Activated CD4-positive, alpha-beta T cell treated with anti-CD3 and anti-CD28 coated beads for 36 hours (primary cell): ENCODE measurements at places on chromosomes 7 and 10. TPM values are rescaled to one million over a fixed set of nuclear protein-coding genes. Genes with fewer than 3 reads are reported as not detected.

CALHM3 gene
- not detected for total RNA-seq

RBM20 gene
- 0.05 TPM for total RNA-seq

CYP26C1 gene
- total RNA-seq: 0.05 TPM

GDF10 gene
- 0.30 TPM for total RNA-seq

FAM25C gene
- not detected for total RNA-seq

OR2A1 gene
- not detected for total RNA-seq

WNT8B gene
- total RNA-seq: 0.43 TPM

TDRD1 gene
- total RNA-seq: 0.21 TPM

HOXA2 gene
- not detected for total RNA-seq

SLC16A12 gene
- not detected for total RNA-seq

TMEM270 gene
- not detected for total RNA-seq

PRPS1L1 gene
- total RNA-seq: not detected

GNGT1 gene
- not detected for total RNA-seq

UTF1 gene
- total RNA-seq: not detected

AKR1C8 gene
- not detected for total RNA-seq

LBX1 gene
- total RNA-seq: not detected

- DNase-seq: no peak
Observed at GRCh38 chr7:86212976-86213375, 430.7 kb upstream of the GRM3 start.

DNA sequence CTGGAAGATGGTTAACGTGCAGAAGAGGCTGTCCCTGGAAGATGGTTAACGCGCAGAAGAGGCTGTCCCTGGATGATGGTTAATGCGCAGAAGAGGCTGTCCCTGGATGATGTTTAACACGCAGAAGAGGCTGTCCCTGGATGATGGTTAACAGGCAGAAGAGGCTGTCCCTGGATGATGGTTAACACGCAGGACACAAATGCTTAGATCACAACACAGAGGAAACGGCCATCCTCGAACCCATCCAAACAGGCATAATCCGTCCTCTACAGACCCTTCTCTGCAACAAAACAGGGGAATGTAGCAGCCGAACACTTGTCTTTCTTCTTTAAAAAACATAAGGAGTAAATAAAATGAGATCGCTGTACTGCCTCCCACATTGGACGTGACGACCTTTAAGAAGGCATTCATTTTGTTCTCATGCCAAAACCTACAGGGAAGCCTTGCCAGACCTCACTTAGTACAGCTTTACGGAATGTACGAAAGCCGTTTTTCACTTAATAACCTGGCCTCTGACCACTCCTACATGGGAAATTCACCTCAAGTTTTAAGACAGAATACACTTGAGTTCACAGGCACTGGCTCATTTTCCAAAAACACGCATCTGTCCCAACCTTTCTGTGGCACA lies 245.2 kb downstream of the ZMYND11 start:
- no peak for DNase-seq

DNA sequence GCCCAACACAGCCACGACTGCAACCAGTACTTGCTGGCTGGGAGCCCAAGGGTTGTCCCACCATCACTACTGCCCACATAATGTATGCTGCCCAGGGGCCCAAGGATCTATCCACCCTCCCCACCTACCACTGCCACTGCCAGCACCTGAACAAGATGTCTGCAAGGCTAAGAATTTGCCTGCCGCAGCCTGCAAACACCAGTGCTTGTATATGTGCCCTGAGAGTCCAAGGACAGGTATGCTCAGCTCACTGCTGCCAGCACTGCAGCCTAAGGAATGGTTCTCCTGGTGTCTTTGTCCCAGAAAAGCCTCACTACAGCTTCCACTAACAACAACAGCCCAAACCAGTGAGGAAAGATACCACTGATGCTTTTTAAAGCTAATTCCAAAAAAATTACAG lies 1174.0 kb downstream of the SORCS1 start:
- DNase-seq: no peak

GRCh38 chr7:214410-215212 lies 22.2 kb downstream of the FAM20C start:
- no peak for DNase-seq

- DNase-seq: no peak
Observed at GRCh38 chr7:44093102-44093641, 10.8 kb upstream of the POLM start.

DNA sequence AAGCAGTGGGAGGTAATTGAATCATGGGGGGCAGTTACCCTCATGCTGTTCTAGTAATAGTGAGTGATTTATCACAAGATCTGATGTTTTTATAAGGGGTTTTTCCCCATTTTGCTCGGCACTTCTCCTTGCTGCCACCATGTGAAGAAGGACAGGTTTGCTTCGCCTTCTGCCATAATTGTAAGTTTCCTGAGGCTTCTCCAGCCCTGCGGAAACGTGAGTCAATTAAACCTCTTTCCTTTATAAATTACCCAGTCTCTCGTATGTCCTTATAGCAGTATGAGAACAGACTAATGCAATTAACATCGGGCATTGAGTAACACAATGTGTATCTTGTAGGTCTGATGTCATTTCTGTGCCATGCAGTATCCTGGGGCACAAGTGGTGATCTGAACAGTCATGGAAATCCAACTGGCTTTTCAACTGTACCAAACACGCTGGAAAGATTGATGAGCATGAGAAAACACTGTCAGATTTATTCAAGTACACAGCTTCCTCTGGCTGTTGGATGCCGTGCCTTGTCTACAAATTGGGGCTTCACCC lies 208.6 kb upstream of the KIAA1217 start:
- no peak for DNase-seq

DNA sequence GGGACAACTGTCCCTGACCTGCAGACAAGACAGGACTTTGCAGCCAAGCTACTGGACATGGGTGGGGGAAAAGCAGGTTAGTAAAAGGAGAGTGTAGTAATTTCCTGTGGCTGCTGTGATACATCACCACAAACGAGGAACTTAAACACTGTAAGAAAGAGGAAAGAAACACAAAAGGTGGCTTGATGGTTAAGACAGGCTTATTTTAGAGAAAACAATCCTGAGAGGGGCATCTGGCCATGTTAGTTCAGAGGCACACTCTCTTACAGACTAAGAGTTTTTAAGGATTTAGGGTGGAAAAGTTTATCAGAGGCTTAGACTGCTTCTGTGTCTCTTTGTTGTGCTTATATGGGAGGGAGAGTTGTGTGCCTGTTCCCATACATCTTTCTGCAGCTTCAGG lies 667.0 kb downstream of the TYW1 start:
- DNase-seq: no peak

- no peak for DNase-seq
Observed at GRCh38 chr7:38512704-38513103, 118.5 kb downstream of the AMPH start.

GRCh38 chr7:142412551-142413193 lies 154.8 kb upstream of the PRSS58 start:
- peak; percentile 67 for DNase-seq

GRCh38 chr7:46226860-46227259 lies 305.8 kb upstream of the IGFBP3 start:
- no peak for DNase-seq

DNA sequence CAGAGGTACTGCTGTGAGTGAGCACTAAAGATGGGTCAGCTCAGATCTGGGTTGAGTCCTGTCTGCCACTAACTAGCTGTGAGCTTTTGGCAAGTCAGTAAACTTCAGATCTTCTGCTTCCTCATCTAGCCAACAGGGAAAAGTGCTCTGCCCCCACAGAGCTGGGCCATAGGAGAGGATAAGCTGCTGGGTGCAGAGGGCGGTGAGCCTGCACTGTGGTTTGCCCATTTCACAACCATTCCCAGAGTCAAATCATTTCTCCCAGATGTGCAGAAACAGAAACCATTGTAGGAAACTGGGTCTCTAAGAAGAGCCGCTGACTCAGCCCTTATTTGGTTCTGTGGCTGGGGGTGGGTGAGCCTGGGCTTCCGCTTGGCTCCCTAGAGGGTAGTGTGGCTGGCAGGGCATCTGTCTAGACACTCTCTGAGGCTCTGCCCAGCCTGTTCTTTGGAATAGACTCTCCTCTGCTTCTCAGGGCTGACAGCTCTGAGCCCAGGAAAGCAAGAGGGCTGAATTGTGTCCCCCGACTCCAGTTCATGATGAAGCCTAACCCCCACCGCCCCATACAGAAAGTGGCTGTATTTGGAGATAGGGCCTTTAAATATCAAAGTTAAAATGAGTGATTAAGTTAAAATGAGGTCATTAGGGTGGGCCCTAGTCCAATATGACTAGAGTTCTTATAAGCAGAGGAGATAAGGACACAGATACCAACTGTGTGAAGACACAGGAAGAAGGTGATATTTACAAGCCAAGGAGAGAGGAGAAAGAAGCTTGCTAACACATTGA lies 29.5 kb upstream of the ARHGAP22 start:
- peak; percentile 62 for DNase-seq

- DNase-seq: no peak
Observed at GRCh38 chr7:17497136-17497535, 198.7 kb downstream of the AHR start.

DNA sequence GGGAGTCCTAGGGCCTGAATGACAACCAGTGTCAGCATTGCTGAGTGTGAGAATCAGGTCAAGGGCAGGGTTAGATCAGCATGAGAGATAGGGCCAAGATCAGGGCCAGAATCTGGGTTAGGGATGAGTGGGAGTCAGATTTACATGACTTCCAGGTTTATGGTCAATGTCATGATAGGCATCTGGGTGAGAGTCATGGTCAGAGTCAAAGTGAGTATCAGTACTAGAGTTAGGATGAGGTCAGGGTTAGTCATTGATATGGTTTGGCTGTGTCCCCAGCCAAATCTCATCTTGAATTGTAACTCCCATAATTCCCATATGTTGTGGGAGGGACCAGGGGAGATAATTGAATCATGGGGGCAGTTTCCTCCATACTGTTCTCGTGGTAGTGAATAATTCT lies 12.3 kb downstream of the MRPS24 start:
- DNase-seq: no peak

DNA sequence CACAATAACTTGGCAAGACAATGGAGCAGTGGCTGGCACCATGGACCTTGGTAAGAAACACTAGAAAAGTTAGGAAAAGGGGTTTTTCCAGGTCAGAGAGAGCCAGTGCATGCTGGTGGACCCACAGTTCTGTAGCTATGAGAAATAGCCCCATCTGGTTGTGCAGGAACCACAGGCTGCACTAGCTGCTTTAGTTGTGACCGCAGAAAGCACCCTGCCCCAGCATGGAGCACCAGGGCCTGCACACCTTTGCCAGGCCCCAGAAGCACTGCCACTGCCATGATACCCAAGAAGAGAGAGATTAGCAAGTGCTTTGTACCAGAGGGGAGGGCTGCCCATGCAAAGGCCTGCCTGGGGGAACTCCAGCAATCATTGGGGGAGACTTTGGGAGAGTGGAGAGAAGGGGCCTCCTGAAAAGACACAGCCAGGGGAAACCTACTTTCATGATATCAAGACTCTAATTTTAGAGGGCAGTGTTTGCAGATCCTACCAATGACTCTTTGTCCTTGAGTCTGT lies 256.1 kb upstream of the C7orf33 start:
- no peak for DNase-seq

- peak; percentile 53 for DNase-seq
Observed at GRCh38 chr10:22475651-22476600, 130.6 kb downstream of the SPAG6 start.

GRCh38 chr7:5567790-5568189 lies 144.2 kb upstream of the TNRC18 start:
- no peak for DNase-seq

- no peak for DNase-seq
Observed at GRCh38 chr7:22094413-22095342, 149.0 kb upstream of the CDCA7L start.

GRCh38 chr10:71454347-71454746 lies 57.6 kb downstream of the CDH23 start:
- DNase-seq: no peak

GRCh38 chr10:28538595-28538994 lies 5.7 kb downstream of the WAC start:
- no peak for DNase-seq

- no peak for DNase-seq
Observed at GRCh38 chr10:16547973-16548372, 26.3 kb upstream of the C1QL3 start.

- peak; percentile 20 for DNase-seq
Observed at GRCh38 chr10:111360260-111360925, 283.6 kb downstream of the ADRA2A start.

- DNase-seq: peak; percentile 63
Observed at GRCh38 chr10:27745732-27746396, at the start of gene MKX. Gene MKX (minus strand): TSS chr10:27745819. CDS start chr10:27743415, 2,404 bp downstream.

GRCh38 chr10:79983286-79983909 lies 34.5 kb upstream of the SFTPD start:
- no peak for DNase-seq
